Activated T-helper 2 cell treated with anti-CD3 and anti-CD28 coated beads, Interferon-gamma antibody, Interleukin-2, Interleukin-4, amounts not matched to agents 10 μg/mL and 5 μg/mL and 100 μg/mL, durations not matched to agents 14 hours and 24 hours and 36 hours (primary cell): ENCODE measurements at places on chromosomes 16 and 17.

GRCh38 chr17:39351508-39351907, 49.9 kb downstream of the FBXL20 start:
- no peak for DNase-seq

- no peak for DNase-seq
Measured at GRCh38 chr16:17304491-17305119, 166.2 kb downstream of the XYLT1 start.

DNA sequence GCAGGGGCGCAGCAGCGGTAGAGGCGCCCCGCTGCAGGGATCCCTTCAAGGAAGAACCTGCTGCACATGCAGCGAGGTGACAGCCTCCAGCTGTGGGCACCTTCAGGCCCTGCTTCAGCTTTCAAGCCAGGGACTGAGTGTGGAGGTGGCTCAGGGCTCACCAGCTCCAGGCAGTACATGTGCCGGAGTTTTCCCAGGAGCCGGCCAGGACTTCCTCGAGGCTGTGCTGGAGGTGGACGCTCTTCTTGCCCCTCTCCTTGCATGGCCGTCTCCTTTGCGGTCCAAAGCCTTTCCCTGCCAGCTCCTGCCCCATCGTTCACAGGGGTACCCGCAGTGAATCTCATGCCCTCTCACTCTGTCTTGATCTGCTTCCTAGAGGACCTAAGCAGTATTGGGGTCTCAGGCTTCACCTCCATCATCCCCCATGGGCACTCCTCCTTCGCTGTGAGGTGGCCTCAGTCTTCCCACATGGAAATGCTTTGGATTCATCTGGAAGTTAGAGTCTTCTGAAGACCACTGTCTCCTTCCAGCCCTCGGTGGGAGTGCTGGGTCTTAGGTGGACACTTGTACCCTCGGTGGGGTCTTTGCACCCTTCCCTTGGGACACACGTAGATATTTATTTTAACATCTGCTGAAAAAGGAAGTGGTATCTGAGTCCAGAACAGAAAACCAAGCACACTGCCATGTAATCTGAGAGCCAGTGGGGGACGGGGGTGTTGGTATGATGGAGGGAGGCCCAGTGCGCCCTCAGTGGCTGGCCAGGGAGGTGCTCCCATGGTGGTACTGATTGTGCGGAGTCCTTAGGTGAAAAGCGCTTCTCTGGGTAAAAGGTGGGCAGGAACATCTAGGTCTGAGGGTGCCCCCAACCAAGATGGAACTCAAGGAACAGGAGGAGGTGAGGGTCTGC, 7.0 kb downstream of the XYLT2 start:
- no peak for DNase-seq

- DNase-seq: peak; percentile 21
Measured at GRCh38 chr16:8931859-8932258, 31.8 kb downstream of the USP7 start.

GRCh38 chr16:23145186-23145585, 4.1 kb downstream of the USP31 start:
- DNase-seq: no peak
